Muscle of leg (tissue), 16 donors: ENCODE measurements at places on chromosomes 12 and 14. TPM values are rescaled to one million over a fixed set of nuclear protein-coding genes. Genes with fewer than 3 reads are reported as not detected.

ENDOU gene
- total RNA-seq: 0.31 TPM

- no peaks in the 10 kb centered on the region for H3K27me3 ChIP-seq
- H3K4me1 ChIP-seq: peaks cover 5% of the 10 kb centered on the region
- no peak overlapping the region for H3K27ac ChIP-seq
- no peaks in the 10 kb centered on the region for H3K36me3 ChIP-seq
- H3K4me3 ChIP-seq: no peak overlapping the region
Observed at GRCh38 chr14:55446833-55447232, 6.4 kb upstream of the TBPL2 start.

DNA sequence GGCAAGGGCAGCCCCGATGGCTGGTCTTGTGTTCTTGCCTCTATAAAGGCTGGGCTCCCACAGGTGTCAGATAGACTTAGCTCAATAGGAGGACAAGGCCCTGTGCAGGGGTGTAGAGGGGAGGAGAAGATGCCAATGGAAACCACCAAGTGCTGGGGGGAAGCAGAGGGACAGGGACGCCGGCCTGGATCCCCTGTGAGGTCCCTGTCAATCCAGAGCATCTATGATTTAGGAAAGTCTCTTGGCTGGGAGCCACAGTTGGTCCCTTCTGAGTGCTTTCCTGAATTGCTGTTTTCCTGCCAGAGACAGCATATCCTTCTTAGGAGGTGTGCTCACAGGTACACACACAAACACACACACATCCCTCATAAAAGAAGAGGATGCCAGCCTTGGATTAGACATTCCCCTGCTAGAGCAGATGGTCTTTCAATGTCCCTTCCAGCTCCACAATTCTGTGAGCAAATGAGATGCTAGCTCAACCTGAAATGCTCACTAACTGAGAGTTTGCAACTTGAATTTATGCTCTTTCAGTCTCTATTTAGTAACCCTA lies 62.7 kb downstream of the TTC7B start:
- peaks cover 7% of the 10 kb centered on the region for H3K4me1 ChIP-seq
- no peak overlapping the region for H3K4me3 ChIP-seq
- H3K27ac ChIP-seq: no peak overlapping the region
- H3K27me3 ChIP-seq: no peaks in the 10 kb centered on the region
- DNase-seq: no peak

DNA sequence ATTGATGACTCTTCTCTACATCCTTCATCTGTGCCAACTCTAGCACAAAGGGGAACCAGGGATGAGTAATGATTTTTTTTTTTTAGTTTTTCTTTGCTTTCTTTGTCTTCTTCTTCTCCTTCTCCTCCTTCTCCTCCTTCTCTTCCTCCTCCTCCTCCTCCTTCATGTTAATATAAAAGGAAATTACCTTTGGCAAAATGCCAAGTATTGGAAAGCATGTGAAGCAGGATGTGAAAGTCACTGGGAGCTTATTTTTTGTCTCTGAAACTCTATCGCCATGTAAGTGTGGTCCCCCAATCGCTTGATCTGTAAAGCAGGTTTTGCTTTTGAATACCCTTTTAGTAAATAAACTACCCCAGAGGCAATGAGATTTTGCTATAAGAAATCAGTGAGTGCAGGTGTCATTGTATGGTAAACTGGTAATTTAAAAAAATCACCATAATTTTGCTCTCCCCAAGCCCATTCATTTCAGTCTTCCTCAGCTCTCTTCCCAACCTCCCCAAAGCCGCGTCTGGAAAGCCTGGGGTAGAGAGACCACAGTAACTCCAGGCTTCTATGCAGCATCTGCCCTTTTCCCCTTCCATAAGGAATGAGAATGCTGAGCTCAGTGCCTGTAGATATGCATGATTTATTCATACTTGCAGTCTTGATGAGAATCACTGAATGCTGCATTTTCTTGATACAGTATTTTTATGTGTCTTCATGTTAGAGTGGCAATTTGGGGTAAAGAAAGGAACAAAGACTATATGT lies 388.7 kb downstream of the TMEM117 start:
- no peak overlapping the region for H3K27ac ChIP-seq
- no peaks in the 10 kb centered on the region for H3K27me3 ChIP-seq
- no peaks in the 10 kb centered on the region for H3K4me1 ChIP-seq
- H3K4me3 ChIP-seq: no peak overlapping the region
- peak; percentile 8 for DNase-seq

GRCh38 chr12:122889761-122890520 lies 6.0 kb downstream of the VPS37B start:
- peak overlapping the region; percentile 38 for H3K27ac ChIP-seq
- no peaks in the 10 kb centered on the region for H3K36me3 ChIP-seq
- peaks cover 56% of the 10 kb centered on the region for H3K4me1 ChIP-seq
- H3K4me3 ChIP-seq: no peak overlapping the region
- H3K27me3 ChIP-seq: no peaks in the 10 kb centered on the region

DNA sequence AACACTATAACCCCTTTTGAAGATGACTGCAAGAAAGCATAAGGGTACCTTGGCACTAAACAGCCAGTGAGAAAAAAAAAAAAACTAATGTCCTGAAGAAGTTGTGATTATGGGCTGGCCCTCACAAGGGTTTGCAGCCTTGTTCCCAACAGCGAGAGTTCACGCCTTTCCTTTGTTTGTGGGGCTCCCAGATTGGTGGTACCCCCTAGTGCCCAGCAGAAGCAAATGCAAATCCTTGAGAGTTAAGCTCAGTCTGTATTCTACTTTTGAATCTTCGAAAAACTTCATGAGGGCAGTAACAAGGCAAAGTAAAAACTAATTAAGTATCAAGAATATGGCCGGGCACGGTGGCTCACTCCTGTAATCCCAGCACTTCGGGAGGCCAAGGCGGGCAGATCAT lies 238.9 kb upstream of the LMO3 start:
- H3K4me1 ChIP-seq: no peaks in the 10 kb centered on the region
- H3K27me3 ChIP-seq: no peaks in the 10 kb centered on the region
- H3K27ac ChIP-seq: no peak overlapping the region
- no peak for DNase-seq
- no peaks in the 10 kb centered on the region for H3K36me3 ChIP-seq

DNA sequence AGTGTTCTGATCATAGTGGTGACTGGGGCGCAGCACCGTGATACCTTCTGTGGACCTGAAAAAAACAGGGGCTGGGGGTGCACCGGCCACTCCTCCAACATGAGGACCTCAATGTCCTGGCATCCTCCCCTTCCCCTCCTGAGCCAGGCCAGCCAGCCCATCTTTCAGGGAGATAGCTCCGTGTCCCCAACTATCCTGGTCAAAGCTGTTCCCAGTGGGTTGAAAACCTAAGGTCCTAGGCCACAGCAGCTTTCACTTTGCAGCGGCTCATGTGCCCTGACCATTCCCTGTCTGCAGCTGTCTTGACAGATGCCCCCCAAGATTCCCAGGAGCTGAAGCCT lies 75.7 kb downstream of the BCL11B start:
- H3K4me3 ChIP-seq: no peak overlapping the region
- H3K27ac ChIP-seq: no peak overlapping the region
- H3K4me1 ChIP-seq: peaks cover 26% of the 10 kb centered on the region
- no peak for DNase-seq
- H3K27me3 ChIP-seq: peaks cover 34% of the 10 kb centered on the region
- no peaks in the 10 kb centered on the region for H3K36me3 ChIP-seq

DNA sequence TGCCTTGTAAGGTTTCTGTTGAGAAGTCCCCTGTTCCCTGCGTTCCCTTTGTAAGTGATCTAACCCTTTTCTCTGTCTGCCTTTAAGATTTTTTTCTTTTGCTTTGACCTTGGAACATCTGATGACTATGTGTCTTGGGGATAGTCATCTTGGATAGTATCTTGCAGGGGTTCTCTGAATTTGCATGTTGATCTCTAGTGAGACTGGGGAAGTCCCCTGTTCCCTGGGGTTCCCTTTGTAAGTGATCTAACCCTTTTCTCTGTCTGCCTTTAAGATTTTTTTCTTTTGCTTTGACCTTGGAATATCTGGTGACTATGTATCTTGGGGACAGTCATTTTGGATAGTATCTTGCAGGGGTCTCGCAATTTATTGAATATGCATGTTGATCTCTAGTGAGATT lies 38.2 kb upstream of the TMX1 start:
- H3K4me1 ChIP-seq: no peaks in the 10 kb centered on the region
- no peak for DNase-seq
- H3K27me3 ChIP-seq: no peaks in the 10 kb centered on the region
- no peak overlapping the region for H3K4me3 ChIP-seq

SIX1 gene
- total RNA-seq: 46.2 TPM

DNA sequence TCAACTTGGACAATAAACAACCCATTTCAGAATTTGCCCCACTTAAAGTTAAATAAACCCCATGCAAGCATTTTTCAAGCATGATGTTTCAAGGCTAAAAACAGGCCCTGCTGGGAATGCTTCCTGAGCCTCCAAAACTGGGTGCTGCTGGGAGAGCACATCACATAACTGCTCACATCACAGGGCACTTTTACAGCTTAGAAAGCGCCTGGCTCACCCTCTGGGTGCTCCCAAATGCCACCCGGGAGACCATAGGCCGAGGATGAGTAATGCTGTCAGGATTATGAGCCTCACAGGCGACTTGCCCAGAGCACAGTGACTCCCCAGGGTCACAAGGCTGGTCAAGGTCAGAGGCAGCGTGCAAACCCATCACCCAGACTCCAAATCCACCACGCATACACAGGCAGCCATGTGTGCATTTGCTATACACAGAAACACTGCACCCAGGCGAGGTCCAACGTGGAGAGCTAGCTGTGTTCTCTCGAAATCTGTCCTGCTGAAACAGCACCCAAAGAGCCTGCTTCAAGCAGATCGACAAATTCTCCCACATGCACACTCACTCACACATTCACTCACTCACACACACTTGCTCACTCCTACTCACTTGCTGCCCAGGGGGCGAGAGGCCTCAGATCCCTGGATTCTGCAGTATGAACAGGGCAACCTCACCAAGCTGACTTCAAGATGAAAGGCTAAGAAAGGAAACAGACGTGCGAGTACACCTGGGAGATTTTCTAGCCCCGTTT lies 58.7 kb downstream of the ITPK1 start:
- H3K27ac ChIP-seq: no peak overlapping the region
- no peaks in the 10 kb centered on the region for H3K36me3 ChIP-seq
- no peak for DNase-seq
- H3K4me3 ChIP-seq: no peak overlapping the region
- no peaks in the 10 kb centered on the region for H3K27me3 ChIP-seq
